ENCODE measurements at places on chromosomes 1 and 21. TPM values are rescaled to one million over a fixed set of nuclear protein-coding genes. Genes with fewer than 3 reads are reported as not detected.

DNA sequence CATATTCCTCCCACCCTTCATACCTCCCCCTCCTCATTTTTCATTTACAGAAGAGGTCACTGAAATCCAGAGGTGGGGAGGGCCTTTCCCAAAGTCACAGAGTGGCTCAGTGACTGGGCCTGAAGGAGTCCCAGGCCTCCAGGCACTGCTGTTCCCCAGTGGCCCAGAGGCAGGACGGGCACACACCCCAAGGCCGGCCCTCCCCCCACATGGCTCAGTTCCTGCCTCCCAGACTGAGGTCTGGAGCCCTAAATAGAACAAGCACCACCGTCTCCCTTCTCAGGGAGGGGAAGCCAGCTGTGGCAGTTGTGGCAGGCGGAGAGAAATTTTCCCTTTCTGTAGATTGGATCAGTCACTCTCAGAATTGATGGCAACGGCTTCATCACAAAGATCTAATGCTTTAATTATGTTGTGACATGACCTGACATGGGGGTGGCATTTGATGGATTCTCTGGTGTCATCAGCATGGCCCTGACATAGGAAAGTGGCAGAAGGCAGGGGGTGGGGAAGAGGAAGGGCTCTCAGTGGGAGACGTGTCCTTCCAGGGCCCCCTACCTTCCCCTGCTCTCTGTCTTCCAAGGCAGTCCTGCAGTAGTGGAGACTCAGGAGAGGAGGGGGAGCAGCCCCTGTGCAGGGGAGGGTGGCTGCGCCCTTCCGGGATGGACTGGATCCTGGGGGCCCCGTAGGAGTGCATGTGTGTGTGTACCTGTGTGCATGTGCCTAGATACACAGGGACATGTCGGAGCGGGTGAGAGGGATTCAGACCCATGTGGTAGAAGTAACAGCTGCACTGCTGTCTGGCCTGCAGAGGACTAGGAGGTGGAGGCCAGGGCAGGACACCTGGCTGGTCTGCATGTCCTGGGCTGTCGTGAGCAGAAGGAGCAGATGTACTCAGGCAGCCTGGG lies 41.2 kb upstream of the FOXO6 start:
- DNase-seq: peak; percentile 82

GRCh38 chr21:34890724-34891612 lies 158.1 kb downstream of the RUNX1 start:
- peak; percentile 84 for DNase-seq

DNA sequence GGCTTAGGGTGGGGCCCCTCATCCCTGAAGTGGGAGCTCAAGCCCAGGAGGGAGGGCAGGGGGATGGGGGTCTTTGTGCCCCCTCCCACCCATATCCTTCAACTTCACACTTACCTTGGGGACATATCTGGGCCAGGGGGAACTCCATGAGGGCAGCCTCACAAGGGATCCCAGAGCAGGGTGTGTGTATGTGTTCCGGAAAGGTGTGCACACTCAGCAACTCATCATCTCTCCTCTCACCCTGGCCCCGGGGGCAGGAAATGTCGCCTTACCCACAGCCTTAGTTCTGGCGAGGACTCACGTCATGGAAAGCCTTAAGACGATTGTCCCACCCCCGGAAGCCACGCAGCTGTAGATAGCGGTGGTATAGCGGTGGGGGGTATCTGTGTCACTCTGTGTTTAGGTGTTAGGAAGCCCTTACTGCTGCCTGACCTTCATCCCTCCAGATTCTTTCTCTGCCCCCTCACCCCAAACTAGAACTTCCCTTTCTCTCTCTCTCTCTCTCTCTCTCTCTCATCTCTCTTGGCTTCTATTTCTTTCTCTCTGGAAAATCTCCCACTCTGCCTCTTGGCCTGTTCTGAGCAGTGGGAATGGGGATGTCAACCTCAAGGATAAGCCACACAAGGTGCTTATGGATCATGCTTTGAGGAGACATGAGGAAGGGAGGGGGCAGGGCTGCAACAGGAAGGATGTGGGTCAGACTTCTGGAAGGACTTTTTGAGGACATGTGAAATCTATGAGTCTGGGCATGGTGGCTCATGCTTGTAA lies at the start of gene SH2D2A:
SH2D2A (minus strand) TSS at position 288 of the 768 bp plus-strand sequence; CDS start at position 148, 140 bp downstream.
- DNase-seq: peak; percentile 80

GRCh38 chr21:25370311-25370744 lies 237.0 kb downstream of the MRPL39 start:
- no peak for DNase-seq

GRCh38 chr1:192983349-192983980 lies 75.7 kb downstream of the UCHL5 start:
- no peak for DNase-seq

DNA sequence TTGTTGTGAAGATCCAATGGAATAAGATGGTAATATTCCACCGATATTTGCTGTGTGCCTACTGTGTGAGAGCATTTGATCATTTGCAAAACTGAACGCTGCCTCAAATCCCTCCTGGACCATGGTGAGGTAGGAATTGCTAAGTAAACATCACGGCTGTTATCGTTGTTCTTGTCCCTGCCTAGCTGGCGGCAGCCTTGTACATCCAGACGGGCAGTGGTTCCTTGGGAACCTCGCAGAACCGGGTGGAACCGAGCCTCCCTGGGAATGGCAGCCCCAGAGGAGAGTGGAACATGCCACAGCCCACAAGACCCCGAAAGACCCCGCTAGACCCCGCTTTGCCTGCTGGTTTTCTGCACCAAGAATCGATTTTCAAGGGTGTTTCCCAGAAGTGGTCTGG lies 60.9 kb downstream of the TAS1R2 start:
- DNase-seq: no peak

GRCh38 chr1:243261390-243261789 lies 5.5 kb downstream of the SDCCAG8 start:
- DNase-seq: no peak

GRCh38 chr1:228308628-228309325 lies 97.9 kb downstream of the TRIM11 start:
- DNase-seq: no peak

DNA sequence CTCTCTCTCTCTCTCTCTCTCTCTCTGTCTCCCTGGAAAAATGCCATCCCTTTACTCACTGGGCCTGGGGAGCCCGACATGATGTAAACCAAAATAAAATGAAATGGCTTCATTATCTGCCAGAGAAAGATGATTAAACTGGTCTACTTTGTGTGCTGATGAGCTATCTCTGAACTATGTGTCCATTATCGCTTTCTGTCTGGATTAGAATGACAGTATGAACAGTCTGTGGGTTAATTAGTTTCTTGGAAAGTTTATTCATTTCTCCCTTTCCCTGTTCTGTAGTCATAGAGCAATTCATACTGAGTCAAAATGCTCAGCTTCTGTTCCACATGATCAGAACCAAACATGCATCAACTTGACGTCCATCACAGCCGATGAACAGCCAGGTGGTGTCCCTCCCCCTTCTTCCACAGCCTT lies 72.4 kb upstream of the KCND3 start:
- DNase-seq: no peak

DNA sequence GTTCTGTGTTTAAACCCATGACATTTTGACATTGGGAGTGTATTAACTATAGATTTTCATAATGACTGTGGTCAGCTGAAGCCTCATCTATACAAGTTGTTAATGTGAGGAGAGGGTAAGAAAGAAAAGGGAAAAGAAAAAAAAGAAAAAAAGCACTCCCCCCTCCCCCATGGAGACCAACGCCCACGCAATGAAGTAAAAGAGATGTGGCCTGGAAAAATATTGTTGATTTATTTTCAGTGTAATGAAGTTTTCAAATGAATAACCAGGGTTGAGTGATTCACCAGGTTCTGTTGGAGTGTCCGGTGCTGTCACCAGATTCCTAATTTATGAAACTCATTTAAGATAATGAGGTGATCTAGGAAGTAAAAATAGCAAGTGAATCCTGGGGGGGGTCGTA lies 4.7 kb downstream of the RNF220 start:
- DNase-seq: no peak

DNA sequence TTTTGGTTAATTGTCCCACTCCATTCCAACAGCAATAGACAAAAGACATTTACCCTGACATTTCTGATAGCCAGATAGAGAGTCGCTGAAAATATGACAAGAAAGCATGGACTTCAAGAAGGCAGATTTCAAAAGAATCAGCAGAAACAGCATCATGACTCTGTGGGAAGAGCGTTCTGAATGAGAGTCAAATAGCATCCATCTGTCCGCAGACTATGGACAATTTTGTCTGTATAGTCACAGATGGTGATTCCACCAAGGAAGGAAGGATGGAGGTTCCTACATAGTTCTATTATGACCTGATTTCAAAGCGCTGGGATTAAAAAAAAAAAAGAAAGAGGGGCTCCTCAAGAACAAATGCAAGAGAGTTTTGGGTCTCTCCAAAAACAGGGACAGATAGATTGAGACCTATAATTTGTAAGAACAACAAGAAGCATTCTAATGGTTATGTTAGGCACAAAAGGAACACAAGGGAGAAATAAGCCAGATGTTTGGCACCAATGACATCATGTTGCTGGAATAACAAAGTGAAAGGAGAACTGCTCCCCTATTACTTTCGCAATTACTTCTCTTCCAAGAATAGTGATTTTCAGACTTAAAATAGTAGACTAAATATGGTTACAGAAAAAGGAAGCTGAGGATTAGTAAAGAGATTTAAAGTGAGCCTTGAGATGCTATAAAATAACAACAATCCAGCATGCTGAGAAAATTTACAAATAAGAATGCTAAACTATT lies 28.5 kb downstream of the NIBAN1 start:
- no peak for DNase-seq

DNA sequence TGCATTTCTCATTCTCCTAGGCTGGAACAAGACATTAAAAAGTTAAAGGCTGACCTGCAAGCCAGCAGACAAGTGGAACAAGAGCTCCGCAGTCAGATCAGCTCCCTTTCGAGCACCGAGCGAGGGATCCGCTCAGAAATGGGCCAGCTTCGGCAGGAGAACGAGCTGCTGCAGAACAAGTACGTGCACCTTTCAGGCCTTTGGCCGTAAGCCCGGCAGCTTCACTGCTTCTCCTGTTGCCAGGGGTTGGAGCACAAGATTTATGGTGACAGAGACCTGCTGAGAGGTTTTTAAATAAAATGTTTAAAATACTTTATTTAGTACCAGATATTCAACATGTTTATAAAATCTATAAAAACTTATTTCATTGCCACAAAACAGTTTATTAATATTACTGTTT lies 53.4 kb downstream of the MACO1 start:
- DNase-seq: no peak

DNA sequence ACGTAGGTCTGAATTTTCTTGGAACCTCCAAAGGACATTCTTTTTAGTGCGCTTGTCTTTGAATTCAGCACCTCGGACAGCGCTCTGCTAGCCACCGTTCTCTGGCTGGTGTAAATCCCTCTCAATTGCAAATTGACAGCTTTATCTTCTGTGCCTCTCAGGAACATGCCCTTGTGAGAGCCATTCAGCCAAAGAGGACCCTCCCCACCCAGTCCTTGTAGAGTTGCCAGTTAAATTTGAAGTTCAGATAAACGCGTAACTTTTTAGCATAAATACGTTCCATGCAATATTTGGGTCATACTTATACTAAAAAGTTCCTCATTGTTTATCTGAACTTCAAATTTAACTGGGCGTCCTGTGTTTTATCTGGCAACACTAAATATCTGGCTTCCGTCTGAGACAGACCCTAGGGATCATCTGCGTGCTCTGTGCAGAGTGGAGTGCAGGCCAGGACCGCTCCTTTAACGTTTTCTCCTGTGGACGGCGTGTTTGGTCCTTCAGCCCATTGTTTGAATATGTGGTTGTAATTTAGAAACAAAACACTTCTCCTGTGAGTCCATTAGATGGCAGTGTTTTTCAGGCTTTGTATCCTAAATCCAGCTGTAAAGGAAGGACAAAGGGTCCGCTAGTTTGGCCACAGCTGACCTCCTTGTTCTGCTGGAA lies 7.0 kb downstream of the KCNAB2 start:
- DNase-seq: no peak

GRCh38 chr1:12774801-12775345 lies 1.3 kb downstream of the PRAMEF12 start:
- no peak for DNase-seq

DNA sequence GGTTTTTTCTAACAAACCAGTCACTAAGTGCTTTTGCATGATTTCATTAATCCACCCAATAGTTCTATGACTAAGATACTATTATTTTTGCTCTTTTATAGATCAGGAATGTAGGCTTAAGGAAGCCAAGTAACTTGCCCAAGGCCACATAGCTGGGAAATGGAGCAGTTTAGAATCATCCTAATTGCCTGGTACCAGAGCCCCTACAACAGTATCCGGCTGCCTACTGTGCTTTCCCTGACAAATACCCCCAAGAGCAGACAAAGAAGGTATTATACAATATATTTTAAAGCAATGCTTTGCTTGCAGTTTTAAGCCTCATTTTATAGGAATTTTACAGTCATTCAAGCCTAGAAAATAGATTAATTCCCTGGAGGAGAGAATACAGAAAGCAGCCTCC lies 45.5 kb upstream of the RASAL2 start:
- no peak for DNase-seq

- DNase-seq: no peak
These were observed 39.7 kb downstream of the GLUL start for GRCh38 chr1:182351790-182352364.

DNA sequence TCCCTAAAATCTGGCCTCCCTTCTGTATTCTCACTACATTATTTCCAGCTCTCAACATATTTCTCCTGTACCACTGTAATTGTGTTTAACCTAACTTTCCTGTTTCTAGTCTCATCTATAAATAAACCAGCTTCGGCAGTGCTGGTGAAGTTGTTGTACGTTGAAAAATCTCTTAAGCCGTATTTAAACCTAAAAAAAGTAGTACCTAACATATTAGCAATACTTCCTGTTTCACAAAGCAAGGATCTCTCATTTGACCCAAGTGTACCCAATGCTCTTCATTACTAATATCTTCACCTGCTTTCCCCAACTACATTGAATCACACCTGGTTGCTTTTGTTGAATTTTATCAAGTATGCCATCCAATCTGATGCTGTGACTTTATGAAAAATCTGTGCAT lies 42.2 kb upstream of the RGS21 start:
- DNase-seq: no peak

- DNase-seq: no peak
These were observed 22.7 kb downstream of the ZBTB8OS start for GRCh38 chr1:32627596-32628162.

GRCh38 chr1:161121834-161122233 lies 3.9 kb downstream of the NIT1 start:
- no peak for DNase-seq

The OPRD1 gene
- total RNA-seq: not detected

The LCE1D gene
- total RNA-seq: not detected

The DNAJC8 gene
- 54.1 TPM for total RNA-seq

The PAQR6 gene
- 2.6 TPM for total RNA-seq

All from cardiac septum (tissue), 1 donor.